Inflammatory macrophage treated with lipopolysaccharide for 4 hours (primary cell): ENCODE measurements at places on chromosomes 2 and 18.

DNA sequence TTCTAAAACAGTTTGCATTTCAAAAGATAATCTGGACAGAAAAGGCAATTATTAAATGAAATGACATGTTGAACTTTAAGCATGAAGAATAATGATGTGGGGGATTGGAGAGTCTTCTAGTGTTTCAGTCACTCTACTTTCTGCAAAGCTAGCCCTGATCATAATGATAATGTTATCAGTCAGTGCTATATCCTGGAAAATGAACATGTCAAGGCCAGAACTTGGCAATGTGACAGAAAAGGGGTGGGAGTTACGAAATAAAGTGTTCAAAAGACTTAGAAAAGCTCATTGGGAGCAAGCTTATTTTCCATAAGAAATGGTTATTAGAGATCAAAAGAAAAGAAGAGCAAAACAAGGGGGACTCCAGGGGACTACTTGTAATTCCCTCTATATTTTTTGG is 288.5 kb upstream of the SLC8A1 start:
- DNase-seq, result no peak

DNA sequence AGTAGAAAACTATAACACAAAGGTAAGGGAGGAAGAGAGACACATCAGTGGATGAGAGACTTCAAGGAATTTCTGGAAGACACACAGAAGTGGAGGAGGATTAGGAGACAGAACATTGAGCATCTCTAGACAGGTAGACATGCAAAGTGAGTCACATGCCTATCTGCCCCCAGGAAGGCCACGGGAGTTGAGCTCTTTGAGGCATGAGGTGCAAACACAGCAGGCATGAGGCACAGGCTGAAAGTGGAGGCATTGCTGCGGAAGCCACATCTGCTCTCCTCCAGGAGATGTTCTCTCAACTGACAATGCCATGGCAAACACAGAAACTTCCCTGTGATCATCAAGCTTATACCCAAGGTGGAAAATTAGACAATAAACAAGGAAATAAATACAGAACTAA is 481.6 kb upstream of the MYT1L start:
- DNase-seq, result no peak

GRCh38 chr2:215332872-215333595 is 21.2 kb downstream of the ATIC start:
- DNase-seq, result no peak

- DNase-seq, result peak; percentile 37
These were observed 83.5 kb downstream of the PRKCE start for GRCh38 chr2:45734952-45735351.

DNA sequence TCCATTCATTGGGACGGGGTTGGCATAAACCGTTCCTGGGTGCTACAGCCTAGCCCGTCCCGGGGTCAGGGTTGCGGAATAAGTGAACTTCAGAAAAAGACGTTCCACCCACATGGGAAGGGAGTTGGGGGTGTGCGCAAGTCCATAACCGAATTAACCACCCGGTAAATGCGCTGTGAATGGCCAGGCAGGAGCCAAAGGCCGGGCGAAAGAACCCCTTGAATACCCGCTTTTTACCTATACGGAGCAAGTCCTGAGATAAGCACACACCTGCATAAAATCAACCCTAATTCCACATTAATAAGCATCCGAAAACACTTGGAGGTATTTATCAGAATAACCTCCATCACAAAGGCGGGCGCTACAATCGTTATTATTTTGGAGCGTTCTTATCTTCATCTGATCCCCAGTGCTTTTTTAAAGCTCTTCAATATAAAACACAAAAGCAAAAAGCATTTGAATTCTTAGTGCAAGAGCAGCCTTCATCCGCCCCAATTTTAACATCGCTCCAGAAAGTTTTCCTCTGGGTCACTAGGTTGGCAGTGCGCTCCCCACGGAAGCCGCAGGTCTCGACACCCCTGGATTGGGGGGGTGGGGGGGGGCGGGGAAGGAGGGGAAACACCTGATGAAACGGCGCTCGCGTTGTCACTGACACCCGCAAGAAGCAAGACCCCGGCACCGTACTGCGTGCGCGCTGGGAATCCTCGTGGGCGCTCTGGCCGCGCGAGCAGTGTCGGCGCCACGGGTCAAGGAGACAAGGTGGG is 1.2 kb downstream of the SATB2 start:
- no peak for DNase-seq

- peak; percentile 12 for DNase-seq
These were observed 106.3 kb upstream of the SEC11C start for GRCh38 chr18:59033359-59033758.

DNA sequence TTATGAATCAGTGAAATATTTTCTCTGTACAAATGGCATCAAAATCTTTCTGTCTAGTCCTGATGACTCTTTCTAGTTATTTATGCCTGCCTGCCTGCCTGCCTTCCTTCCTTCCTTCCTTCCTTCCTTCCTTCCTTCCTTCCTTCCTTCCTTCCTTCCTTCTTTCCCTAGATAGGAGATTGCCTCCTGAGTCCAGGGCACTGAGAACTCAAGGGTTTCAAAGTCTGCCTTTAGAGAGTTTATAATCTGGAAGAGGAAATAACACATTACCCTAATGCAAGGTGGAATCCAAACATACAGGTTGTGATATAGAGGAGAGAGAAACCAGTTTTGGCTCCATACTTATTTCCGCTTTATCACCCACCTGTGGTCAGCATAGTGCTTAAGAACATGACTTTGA is 98.1 kb upstream of the SERPINE2 start:
- no peak for DNase-seq

GRCh38 chr18:62521082-62521481 is 1.7 kb upstream of the ZCCHC2 start:
- no peak for DNase-seq

DNA sequence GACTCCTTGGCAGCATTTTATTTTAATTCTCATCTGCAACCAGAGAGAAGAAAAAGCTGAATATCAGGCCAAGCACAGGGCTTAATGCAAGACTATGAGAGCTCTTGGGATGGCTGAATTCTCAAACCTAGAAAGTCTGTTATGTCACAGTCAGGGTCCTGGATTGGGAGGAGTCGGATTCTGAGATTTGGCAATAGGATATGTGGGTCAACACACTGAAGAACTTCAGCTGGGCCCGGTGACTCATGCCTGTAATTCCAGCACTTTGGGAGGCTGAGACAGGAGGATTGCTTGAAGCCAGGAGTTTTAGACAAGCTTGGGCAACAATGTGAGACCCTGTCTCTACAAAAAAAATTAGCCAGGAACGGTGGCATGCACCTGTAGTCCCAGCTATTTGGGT is 102.4 kb downstream of the COL3A1 start:
- DNase-seq, result no peak

- no peak for DNase-seq
These were observed 13.3 kb upstream of the ACTR2 start for GRCh38 chr2:65214361-65214760.

DNA sequence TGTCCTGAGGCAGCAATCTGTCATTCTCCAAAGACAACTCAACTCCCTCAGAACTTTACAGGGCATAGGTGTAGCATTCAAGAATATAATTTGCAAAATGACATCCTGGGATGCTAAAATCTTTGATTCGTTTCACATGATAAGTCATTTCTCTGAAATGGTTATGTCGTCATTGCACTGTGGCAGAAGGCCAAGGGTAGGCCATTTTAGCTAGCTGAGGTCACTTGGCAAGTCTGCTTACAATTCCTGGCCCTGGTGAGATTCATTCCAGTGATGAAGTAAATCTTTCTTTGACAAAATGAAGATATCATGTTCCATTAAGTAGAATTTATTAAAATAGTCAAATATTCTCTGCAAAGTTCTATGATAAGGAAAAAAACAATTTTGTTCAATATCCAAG is 1410.3 kb upstream of the LRRTM1 start:
- DNase-seq, result no peak

GRCh38 chr2:59585655-59586054 is 967.8 kb downstream of the BCL11A start:
- no peak for DNase-seq
